ENCODE measurements at places on chromosomes 11 and 22. TPM values are rescaled to one million over a fixed set of nuclear protein-coding genes. Genes with fewer than 3 reads are reported as not detected.

- no peak for DNase-seq
These were observed 9.6 kb downstream of the ADM start for GRCh38 chr11:10314199-10315072.

GRCh38 chr22:39456522-39457197, at the start of gene MGAT3:
Gene MGAT3 (plus strand): TSS chr22:39457012. CDS start chr22:39487348, 30,336 bp downstream.
- no peak for DNase-seq

DNA sequence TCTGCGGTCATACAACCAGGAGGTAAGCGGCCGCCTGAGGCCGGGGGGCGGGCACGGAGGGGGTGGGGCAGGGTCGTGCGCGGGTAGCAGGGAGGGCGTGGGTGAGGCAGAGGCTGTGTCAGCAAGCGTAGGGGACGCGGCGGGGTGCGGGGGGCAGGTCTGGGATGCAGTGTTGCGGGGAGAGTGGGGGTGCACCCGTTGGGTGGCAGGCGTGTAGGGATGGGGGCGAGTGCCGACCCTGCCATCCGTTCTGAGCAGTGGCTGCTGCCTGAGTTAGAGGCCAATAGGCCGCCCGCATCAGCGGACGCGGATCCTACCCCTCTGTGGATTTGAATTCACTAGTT, 1.4 kb downstream of the RIC8A start:
- DNase-seq, result peak; percentile 84

DNA sequence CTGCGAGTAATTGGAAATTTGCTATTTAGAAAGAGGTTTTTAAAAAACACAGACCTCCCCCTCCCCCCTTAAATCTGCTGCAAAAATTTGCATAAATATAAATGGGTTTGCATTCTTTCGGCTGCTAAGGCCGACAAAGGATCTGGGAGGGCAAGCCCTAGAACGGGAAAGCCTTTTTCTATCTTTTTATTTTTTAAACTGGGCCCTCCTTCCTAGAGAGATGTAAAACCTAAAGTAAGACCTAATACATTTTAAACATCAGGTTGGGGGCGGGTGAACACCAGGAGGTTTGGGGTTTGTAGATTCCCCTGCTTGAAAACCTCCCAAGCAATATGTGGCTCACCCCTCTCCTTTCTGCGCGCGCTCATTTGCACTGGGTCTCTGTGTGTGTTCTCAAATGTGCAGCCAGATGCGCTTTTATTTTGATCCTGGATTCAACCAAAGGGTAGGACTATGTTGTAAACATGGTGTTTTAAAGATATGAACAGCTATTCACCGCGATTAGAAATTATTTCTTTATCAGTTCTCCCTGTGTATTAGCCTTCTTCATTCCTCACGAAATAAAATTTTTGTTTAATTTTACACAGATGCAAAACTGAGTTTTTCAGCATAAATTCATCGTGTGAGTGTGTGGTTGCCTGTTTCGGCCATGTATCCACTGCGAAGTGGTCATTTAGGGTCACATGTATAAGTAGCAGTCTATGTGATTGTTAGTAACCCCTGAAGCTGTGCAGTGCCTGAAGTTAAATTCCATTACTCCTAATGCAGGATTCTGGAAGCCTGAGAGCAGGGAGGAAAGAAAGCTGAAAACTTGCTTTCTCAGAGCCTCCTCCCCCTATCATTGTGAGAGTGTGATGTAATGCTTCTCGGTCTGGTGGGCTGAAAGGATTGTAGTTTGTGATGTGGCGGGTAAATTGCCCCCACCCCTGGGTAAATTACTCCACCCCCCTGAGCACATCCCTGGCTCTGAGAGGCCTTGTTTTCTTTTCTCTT, 988 bp downstream of the TNRC6B start:
- no peak for DNase-seq

- DNase-seq, result no peak
These were observed 139.7 kb downstream of the CNTN5 start for GRCh38 chr11:99160447-99160846.

DNA sequence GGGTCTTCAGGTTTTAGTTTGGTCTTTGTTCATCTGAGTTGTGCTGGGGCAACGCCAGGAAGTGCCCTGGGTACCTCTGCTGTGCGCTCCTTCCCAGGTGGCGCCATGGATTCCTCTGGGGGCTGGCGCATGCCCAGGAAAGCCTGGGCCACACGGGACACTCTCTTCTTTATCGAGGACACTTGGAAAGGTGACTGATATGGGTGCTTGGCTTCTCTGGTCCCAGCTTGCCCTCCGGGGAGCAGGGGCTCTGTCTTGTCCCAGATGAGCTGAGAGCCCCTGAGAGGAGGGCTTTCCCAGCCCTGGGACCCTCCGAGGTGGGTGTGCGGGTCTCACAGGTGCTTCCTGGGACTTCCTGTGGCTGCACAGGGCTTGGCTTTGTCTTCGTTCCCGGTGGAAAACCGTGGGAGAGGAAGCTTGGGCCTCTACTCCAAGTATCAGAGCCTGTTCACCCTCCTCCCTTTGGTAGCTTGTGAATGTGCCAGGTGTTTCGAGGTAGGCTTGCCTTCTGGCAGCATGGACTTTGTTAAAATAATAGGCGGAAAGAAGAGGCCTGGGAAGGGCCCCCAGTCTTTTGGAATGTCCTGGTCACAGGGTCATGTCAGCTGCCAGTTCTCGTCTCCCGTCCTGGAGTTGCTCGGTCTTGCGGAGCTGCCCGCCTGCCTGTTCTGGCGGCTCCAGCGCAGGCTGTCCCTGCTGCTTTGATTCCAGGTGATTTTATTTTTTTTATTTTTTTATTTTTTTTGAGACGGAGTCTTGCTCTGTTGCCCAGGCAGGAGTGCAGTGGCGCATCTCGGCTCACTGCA, 10.1 kb upstream of the NEAT1 start:
- peak; percentile 77 for DNase-seq

GRCh38 chr11:69832561-69833413, 13.6 kb upstream of the FGF3 start:
- DNase-seq, result peak; percentile 29

GRCh38 chr11:17116117-17116516, 38.6 kb upstream of the RPS13 start:
- DNase-seq, result no peak

DNA sequence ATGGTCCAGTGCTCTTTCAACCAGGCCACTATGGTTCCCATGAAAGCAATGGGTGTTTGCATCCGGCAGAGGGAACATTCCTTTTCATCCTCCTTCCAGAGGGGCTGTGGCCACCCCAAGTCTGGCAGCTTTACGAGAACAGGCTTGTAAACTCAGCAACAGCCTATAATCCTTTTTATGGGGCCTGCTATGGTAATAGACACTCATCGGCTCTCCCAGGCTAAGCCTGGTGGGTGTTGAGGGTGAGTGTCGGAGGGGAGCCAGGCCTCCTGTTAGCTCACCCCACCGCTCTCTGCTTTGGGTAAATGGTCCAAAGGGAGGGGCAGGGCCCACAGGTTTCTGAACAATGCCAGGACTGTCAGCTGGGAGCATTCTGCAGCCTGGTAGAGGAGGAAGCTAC, 111.6 kb upstream of the CD82 start:
- DNase-seq, result no peak

DNA sequence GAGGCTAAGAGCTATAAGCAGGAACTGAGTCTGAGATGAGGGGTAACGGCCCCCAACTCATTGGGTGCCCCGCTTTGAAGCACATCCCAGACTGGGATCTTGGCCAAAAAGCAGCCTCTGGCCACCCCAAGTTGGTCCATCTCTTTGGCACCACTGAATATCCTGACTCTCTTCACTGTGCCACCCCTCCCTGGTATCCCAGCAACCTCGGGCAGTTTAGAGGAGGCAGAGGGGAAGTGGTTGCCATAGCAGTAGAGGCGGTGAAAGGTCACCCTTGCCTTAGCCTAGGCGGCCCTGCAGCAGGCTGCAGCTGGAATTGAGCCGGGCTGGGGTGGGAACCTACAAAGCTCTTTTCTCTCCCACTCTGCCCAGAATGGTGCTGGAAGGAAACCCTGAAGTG, 1.1 kb downstream of the PELI3 start:
- DNase-seq, result no peak

DNA sequence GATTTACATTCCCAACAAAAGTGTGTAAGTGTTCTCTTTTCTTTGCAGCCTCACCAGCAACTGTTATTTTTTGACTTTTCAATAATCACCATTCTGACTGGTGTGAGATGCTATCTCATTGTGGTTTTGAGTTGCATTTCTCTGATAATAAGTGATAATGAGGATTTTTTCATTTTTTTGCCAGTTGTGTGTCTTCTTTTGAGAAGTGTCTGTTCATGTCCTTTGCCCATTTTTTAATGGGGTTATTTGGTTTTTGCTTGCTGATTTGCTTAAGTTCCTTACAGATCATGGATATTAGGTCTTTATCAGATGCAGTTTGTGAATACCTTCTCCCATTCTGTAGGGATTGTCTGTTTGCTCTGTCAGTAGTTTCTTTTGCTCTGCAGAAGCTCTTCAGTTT, 107.7 kb downstream of the EHF start:
- no peak for DNase-seq

- no peak for DNase-seq
These were observed 1060.8 kb downstream of the OPCML start for GRCh38 chr11:132471466-132471865.

DNA sequence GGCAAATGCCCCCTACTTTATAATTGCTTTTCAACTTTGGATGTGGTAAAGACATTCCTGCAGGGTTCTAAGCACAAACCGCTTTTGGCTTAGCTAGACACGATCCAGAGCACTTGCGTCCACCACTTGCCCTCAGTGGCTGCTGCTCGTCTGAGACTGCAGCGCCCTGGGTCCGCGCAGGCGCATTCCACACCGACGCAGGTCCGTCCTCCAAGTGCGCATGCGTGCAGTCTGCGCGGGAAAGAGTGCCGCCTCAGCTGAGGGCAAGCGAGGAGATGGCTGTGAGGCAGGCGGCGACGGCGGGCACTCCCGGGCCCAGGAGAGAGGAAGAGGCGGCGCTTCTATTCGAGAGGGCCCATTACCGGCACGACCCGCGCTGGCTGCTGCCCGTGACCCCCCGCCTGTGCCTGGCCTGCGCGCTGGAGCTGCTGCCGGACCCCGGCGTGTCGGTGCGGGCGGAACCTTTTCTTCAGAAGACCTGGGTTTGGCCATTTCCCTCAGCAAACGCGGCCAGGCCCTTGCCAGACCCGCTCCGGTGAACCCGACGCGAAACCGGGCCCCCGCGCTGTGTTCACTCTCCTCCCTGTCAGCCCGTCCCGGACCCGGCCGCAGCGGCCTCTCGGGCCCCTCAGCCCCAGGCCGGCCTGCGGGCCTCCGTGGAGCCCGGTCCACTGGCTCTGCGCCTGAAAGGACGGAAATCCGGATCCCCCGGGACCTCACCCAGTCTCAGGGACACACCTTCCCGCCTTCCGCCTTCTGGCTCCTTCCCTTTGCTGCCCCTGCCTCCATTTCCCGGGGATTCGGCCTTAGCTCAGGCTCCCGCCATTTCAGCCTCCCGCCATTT, at the start of gene MEI1:
TSS of gene MEI1 (plus strand) at position 240 of the 844 bp plus-strand sequence. CDS start at position 276, 36 bp downstream.
- DNase-seq, result peak; percentile 88

- no peak for DNase-seq
These were observed 4.7 kb downstream of the KLHDC7B start for GRCh38 chr22:50550395-50550794.

DNA sequence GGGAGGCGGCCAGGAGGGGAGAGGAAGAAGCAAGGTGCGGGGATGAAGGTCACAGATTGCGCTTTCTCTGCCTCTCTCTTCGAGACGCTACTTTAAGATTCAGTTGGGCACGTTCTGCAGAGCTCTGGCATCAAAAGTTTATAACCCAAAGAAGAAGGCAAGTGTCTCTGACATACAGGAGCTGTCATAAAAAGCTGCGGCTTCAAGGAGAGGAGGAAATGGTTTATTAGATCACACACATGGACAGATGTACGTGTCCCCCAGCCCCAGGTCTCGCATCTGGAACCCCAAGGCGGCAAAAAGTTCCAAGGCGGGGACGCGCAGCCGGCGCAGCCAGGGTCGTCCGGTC, 589.0 kb downstream of the OPCML start:
- no peak for DNase-seq

DNA sequence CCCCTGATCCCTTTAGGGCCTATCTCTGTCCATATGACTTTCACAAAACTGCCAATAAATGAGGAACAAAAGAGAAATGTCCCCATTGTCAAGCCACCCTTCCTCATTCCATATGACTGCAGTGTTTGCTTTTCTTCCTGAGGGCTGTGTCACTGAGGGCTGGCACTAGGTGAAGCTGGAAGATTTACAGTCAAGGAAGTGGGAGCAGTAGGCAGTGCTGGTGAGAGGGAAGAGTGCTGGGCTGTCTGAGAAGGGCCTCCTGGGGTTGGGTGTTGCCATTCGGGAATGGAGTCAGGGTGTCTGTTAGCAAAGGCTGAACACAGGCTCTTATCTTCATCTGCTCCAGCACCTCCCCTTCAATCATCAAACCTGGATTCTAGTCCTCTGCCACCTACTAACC, 30.9 kb downstream of the INSC start:
- DNase-seq, result no peak

- no peak for DNase-seq
These were observed 14.4 kb downstream of the C22orf42 start for GRCh38 chr22:32144496-32145274.

- DNase-seq, result no peak
These were observed 261.4 kb upstream of the ISX start for GRCh38 chr22:34804604-34805003.

DNA sequence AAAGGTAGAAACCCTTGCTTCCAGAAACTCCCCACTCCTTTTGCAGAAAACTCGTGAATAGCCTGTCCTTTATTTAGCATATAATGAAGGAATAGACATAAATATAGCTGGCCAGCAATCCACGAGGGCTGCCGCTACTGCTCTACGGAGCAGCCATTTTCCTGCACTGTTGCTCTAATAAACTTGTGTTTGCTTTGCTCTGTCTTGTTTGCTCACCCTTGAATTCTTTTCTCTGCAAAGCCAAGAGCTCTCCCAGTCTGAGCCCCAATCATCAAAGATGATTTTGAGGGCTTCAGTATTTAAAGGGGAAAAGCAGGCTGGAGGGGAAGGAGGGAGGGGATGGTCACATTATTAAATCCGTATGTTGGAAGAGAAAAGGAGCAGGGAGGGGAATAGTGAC, 16.6 kb upstream of the CHKA start:
- DNase-seq, result no peak

GRCh38 chr11:75398906-75399305, 412 bp upstream of the RPS3 start:
- DNase-seq, result no peak

DNA sequence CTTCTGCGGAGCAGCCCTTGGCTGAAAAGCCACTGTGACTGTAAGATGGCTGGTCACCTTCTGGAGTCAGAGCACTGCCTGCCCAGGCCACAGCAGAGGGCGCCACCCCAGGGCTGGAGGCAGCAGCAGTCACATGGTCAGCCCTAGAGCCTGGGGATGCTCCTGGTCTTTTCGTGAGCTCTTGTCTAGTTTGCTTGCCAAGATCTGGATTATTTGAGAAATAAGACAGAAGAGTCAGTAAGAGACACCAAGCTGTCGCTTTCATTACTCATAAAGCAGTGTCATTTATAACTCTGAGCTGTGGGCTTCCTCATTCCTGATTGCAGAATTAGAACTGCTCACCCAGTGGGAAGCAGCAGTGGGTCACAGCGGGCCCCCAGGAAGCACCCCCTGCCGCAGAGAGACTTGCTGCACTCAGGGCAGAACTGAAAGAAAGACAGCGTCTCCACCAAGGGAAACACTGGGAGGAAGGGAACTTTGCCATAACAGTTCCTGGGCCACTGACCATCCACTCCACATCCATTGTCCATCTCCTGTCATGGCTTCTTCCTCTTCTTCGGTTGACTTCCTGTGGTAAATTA, 56.7 kb downstream of the PPP6R2 start:
- no peak for DNase-seq

- peak; percentile 35 for DNase-seq
These were observed 30.9 kb upstream of the NNMT start for GRCh38 chr11:114265122-114265878.

Gene CCDC73
- not detected for total RNA-seq

Gene PANX2
- total RNA-seq, result 1.8 TPM

Gene TSGA10IP
- total RNA-seq, result not detected

Gene IFITM2
- 52.5 TPM for total RNA-seq

Gene DAGLA
- 0.93 TPM for total RNA-seq

Gene SULT4A1
- total RNA-seq, result not detected

Gene SCGB1A1
- not detected for total RNA-seq

Gene CRELD2
- 29.4 TPM for total RNA-seq
